ENCODE measurements at places on chromosomes 6 and 20. TPM values are rescaled to one million over a fixed set of nuclear protein-coding genes. Genes with fewer than 3 reads are reported as not detected.

- no peaks in the 10 kb centered on the region for H3K4me1 ChIP-seq
- H3K27me3 ChIP-seq = no peaks in the 10 kb centered on the region
- H3K36me3 ChIP-seq = no peaks in the 10 kb centered on the region
- no peak overlapping the region for H3K27ac ChIP-seq
- DNase-seq = peak; percentile 32
Measured at GRCh38 chr6:155980768-155981079, 525.1 kb upstream of the NOX3 start.

DNA sequence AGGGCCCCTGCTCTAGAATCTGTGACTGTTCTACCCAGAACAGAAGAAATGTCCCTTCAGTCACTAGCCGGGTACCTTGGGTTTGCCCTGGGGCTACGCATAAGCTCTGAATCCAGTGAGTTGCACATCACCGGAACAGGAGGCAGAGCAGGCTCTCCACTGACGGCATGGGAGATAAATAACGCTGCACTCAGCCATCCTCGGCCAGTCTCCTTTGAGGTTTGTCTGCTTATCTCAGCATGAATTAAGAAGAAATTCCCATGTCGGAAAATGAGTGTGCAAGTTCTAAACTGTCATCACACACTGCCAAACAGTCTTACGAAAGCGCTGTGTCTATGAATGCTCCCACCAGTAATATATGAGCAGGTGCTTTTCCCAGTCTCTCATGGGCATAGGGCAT, 90.8 kb downstream of the FAM50B start:
- H3K27ac ChIP-seq = no peak overlapping the region
- H3K4me3 ChIP-seq = no peak overlapping the region
- no peak for DNase-seq
- no peaks in the 10 kb centered on the region for H3K27me3 ChIP-seq

DNA sequence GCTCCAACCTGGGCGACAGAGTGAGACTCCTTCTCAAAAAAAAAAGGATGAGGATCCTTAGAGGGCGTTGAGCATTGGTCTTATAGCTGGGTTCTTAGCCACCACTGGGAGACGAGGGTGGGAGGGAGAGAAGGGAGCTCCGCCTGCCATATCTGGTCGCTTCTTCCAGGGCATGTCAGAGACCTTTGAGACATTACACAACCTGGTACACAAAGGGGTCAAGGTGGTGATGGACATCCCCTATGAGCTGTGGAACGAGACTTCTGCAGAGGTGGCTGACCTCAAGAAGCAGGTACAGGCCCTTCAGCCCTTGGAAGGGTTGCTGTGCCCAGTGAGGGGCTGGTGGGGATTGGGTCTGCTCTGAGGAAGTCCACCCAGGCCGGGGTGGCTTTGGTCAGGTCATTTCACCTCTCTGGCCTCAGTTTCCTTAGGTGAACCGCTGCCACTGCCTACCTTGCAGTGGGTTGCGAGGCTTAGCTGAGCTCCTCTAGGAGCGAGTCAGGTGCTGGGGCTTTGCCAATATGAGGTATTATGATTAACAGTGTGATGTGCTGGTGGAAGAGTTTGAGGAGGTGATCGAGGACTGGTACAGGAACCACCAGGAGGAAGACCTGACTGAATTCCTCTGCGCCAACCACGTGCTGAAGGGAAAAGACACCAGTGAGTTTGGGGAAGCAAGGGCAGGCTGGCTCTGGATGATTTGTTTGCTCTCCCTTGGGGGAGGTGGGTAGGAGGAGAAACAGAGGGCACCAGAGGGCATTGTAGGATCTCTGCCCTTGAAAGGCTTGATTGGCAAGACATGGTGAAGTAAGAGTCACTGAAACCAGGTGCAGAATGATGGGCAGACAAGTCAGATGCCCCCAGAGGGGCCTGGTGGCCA, 8.5 kb downstream of the CNPY3 start:
- H3K27me3 ChIP-seq = no peaks in the 10 kb centered on the region
- peaks cover 39% of the 10 kb centered on the region for H3K36me3 ChIP-seq
- H3K4me3 ChIP-seq = no peak overlapping the region
- no peak for DNase-seq
- no peaks in the 10 kb centered on the region for H3K4me1 ChIP-seq

DNA sequence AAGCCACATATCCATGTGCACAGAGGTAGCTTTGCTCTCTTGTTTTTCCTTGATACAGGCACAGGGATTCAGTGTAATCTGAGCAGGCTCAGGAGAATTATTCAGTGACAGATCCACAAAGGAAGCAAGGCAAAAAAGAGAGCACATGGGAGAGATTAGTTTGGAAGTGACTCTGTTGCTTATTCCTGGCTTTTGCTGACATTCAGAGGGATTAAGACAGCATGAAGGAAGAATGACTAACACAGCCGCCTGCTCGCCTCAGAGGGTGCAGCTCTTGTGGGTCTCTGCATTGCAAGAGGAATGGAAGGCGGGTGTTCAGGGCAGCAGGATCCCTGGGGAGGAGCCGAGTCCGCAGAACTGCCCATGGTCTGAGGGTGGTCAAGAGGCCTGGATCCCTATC, 203.4 kb upstream of the KCNQ5 start:
- H3K27ac ChIP-seq = peak overlapping the region; percentile 60
- no peaks in the 10 kb centered on the region for H3K27me3 ChIP-seq
- no peak overlapping the region for H3K4me3 ChIP-seq
- no peak for DNase-seq

CLPSL2 gene
- polyA plus RNA-seq = not detected

Measured in SK-N-SH (cell line).